Muscle of arm (tissue), 14 donors: ENCODE measurements at places on chromosomes 3 and 15. TPM values are rescaled to one million over a fixed set of nuclear protein-coding genes. Genes with fewer than 3 reads are reported as not detected.

The ZNF80 gene
- polyA plus RNA-seq = not detected

GRCh38 chr3:135895734-135896121 is 69.8 kb upstream of the PPP2R3A start:
- no peak for DNase-seq

GRCh38 chr15:44956388-44956787 is at the start of gene TERB2:
TERB2 (plus strand) TSS chr15:44956687; CDS start chr15:44956719, 32 bp downstream.
- no peak for DNase-seq

DNA sequence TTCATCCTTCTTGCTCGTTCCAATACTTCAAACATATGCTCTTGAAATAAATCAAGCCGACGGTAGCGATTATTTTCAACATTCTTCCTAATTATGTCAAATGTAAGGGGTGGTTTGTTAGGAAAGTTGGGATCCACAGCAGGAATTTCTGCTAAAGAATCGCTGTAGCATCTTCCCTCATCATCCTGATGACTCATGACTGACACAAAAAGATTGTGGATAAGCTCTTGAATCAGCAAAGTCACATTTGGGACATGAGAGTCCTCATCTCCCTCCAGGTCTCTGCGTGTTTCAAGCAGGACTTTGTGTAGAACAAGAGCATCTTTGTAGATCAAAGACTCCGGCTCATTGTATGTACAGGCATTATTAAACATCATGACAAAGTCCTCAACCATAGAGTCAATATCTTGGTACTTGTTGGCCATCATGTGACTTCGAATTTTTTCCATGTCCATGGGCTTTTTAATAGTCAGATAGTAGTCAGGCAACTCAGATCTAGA is 73.0 kb downstream of the UQCC5 start:
- no peak for DNase-seq

The COL6A5 gene
- polyA plus RNA-seq = 0.05 TPM

The HIGD2B gene
- not detected for polyA plus RNA-seq
